NCI-H2081 treated with DMSO at 0.1 percent for 48 hours (cell line): ENCODE measurements at places on chromosomes 4 and X.

DNA sequence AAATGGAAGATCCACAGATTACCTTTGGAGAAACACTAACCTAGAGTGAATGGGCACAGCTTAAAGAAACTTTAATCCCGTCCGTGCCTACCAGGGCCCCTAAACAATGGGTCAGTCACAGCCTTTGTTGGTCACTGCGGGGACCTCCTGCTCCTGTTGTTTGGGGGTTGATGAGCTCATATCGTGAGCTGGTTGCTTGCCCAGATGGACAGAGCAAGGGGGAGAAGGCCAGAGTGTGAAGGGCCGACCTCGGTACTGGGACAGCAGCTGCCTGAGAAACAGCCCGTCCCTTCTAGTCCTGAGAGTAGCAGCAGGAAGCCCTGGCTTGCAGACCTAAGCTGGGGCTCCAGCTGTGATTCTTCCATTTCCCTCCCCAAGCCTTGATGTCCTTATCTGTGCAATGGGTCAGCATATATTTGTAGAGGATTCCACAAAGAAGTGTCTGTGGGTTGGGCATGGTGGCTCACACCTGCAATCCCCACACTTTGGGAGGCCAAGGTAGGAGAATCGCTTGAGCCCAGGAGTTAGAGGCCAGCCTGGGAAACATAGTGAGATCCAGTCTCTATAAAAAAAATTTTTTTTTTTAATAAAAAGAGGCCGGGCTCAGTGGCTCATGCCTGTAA lies 69.6 kb upstream of the SLC34A2 start:
- DNase-seq: no peak

DNA sequence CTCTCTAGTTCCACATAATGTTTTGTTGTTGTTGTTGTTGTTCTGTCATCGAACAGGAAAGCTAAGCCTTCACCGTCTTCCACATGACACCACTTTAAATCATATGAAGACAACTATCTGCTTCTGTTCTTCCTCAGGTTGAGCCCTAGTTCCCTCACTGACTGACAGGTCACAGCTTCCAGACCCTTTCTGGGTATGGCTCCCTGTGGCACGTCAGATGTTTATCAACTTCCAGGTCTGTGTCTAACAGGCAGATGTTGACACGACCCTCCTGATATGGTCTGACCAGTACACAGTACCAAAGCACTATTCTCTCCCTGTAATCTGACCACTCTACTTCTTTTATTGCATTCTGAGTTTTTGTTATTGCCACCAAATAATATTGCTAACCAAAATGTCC lies 51.4 kb downstream of the PRDM5 start:
- DNase-seq: no peak

DNA sequence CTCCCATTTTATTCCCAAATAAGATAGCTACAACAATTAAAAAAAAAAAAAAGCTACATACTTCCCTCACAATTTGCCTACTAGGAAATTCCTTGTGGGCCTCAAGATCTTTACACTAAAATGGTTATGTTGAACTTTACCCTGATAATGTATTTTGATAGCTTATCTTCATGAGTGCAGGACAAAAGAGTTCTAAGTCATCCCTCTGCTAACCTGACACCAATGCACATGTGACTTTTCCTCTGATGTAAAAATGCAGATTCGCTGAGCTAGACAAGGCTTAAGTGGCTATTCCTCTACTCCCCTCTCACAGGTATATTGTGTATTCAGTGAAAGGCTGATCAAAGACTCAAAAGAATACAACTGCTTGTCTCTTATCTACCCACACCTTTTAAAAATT lies 22.5 kb downstream of the ELF2 start:
- DNase-seq: no peak

- no peak for DNase-seq
Measured at GRCh38 chrX:45851434-45851991, 650.8 kb upstream of the DIPK2B start.

GRCh38 chr4:180652533-180652932 lies 1590.7 kb upstream of the TENM3 start:
- no peak for DNase-seq

GRCh38 chrX:153491351-153491914 lies 3.3 kb upstream of the BGN start:
- DNase-seq: no peak

GRCh38 chr4:169841776-169842175 lies 84.0 kb upstream of the HPF1 start:
- no peak for DNase-seq

GRCh38 chr4:9800848-9801247 lies 19.4 kb downstream of the DRD5 start:
- DNase-seq: no peak

- DNase-seq: no peak
Measured at GRCh38 chr4:164977243-164978164, at the start of gene TRIM61. Gene TRIM61 (minus strand): TSS chr4:164977657. CDS start chr4:164970002, 7,655 bp downstream.

DNA sequence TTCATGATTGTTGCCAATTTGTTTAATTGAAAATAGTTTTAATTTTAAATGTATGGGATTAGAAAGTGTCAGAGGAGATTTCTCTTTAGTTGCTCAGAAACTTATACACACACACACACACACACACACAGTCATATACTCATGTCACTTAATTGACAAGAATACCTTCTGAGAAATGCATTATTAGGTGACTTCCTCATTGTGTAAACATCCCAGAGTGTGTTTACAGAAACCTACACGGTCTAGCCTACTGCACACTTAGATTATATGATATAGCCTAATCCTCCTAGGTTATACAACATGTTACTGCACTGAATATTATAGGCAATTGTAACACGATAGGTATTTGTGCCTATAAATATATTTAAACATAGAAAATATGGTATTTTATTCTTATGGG lies 1327.4 kb downstream of the FSTL5 start:
- DNase-seq: no peak

DNA sequence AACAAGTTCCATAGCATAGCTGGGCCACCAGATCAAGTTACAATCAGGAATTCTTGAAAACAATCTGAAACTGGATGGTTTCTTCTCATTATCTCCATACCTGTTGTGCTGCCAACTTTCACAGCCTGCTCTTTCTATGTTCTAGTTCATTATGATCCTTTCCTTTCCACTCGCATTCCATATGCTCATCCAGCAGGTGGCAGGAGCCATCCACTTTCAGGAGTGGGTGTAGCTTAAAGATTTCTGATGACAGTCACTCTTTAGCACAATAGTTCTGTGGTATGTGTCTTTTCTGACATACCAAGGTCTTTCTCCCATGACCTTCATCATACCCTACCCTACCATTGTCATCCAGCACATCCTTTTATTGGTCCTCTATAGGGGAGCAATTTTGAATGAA lies 46.4 kb downstream of the PAGE2 start:
- no peak for DNase-seq

DNA sequence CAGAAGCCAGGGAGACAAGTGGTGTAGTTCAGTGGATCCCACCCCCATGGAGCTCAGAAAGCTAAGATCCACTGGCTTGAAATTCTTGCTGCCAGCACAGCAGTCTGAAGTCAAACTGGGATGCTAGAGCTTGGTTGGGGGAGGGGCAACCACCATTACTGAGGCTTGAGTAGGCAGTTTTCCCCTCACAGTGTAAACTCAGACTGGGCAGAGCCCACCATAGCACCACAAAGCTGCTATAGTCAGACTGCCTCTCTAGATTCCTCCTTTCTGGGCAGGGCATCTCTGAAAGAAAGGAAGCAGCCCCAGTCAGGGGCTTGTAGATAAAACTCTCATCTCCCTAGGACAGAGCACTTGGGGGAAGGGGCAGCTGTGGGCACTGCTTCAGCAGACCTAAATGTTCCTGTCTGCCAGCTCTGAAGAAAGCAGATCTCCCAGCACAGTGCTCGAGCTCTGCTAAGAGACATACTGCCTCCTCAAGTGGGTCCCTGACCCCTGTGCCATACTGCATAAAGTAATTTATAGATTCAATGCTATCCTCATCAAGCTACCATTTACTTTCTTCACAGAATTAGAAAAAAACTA lies 163.2 kb downstream of the HHIP start:
- no peak for DNase-seq

DNA sequence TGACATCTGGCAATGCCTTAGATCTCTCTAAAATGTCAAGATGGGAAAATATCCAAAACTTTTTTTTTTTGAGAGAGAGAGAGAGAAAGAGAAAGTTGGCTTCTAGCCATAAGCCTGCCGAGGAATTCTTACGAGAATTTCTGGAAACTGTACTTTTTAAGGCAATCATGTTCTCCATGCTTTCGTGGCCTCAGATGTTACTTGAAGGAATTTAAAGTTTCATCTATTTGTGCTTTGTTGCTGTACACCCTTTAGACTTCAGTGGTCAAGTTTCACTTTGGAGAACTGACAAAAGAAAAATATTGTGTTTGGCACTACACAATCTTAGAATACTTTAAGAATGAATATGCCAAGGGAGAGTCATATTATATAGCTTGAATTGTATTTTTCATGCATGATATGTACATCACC lies 53.9 kb downstream of the FAT4 start:
- DNase-seq: no peak
